Muscle of back (tissue), 13 donors: ENCODE measurements at places on chromosomes 12 and 14.
A peak's percentile ranks its signal among the peaks of the same experiment; 100 is the strongest.

GRCh38 chr12:130993759-130994670 lies 40.3 kb downstream of the ADGRD1 start:
- no peak for DNase-seq

GRCh38 chr12:105559310-105559709 lies 228.8 kb downstream of the C12orf75 start:
- no peak for DNase-seq

DNA sequence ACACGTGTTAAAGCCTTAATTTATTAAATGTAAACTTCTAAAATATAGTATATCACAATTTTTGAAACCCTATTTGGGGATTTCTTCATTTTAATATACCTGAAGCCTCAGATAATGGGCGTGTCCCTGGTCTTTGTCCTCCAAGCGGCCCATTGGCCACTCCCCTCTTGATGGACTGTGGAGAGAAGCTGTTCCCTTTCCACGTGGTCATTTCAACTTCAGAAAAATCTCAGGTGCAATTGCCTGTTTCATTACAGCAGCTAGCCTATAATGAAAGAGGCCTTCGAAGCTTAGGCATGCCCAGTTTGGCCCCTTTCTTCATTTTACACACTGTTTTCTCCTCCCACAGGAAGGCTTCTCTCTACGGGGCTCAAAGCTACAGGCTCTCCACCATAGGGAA lies 131.4 kb upstream of the ARHGAP5 start:
- no peak for DNase-seq

DNA sequence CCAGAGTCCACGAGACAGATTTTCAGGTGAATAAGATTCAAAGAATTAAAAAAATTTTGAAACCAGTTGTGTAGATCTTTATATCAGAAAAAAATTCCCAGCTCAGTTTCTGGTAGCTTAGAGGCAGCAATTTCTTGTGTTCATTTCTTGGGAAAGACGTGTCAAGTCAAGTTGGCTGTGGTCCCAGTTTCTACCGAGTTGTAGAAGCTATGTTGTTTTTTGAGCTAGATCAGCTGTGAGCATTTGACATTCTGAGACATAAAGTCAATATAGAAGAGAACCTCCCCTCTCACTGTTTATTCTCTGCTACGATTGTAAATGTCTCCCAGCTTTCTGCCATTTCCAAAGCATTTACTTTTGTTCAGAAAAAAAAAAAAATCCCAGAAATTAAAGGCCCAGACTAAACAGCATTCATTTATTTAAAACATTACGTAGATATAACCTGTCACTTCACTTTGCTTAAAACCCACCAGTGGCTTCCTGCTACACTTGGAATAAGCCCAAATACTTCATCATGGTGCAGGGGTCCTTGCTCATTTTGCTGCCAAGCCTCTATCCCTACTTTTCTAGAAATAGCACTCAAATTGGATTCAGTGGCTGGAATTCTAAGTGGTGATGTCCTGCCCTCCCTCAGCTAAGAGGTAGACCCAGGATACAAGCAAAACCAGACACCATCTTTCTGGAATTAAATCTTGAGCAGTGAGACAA lies 20.6 kb upstream of the PYGL start:
- peak; percentile 91 for DNase-seq

GRCh38 chr12:132172619-132173018 lies 28.4 kb downstream of the NOC4L start:
- no peak for DNase-seq

- no peak for DNase-seq
Measured at GRCh38 chr12:86198696-86199444, 57.3 kb downstream of the MGAT4C start.

- no peak for DNase-seq
Measured at GRCh38 chr12:52241205-52241842, 8.3 kb downstream of the KRT7 start.

DNA sequence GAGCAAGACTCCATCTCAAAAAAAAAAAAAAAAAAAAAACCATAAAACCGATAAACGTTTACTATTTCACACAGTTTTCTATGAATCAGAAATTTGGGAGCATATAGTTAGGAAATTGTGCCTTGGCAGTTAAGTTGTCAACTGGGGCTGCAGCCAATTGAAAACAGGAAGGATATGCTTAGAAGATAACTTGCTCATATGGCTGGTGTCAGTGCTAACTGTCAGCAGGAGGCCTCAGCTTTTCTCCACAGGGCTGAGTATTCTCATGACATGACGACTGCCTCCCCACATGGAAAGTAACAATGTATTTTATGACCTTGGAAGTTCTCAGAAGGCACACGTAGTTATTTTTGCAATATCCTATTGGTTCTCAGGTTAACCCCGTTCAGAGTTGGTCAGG lies 29.6 kb upstream of the OR5AU1 start:
- DNase-seq, result no peak

DNA sequence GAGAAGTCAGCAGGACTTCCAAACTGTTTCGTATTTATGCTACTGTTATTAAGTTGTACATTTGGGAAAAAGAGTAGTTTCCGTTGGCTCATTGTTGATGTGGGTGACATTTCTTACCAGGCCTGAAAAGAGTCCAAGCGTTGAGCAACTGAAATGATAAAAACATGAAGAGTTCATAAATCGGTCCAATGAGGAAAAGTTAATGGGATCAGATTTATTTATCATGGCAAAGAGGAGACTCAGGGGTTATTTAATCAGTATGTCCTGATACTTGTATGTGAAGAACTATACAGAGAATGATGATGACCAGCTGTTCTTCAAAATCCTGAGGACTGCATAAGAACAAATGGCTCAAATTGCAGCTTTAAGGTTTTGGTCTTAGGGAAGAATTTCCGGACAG lies 7.7 kb downstream of the VRK1 start:
- no peak for DNase-seq

GRCh38 chr14:77098529-77099353 lies 683 bp downstream of the CIPC start:
- DNase-seq, result no peak

DNA sequence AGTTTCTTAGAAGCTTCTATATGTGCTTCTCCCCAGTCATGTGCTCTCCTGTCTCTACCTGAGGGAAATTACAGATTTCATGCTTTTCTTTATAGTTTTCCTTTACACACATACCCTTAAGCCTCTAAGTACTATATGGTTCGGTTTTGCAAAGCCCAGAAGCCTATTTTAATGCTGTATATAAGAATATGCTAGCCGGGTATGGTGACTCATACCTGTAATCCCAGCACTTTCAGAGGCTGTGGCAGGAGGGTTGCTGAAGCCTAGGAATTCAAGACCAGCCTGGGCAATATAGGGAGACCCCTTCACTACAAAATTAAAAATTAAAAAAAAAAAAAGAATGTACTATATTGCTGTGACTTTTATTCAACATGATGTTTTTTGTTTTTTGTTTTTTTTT lies 15.4 kb downstream of the DGLUCY start:
- no peak for DNase-seq

DNA sequence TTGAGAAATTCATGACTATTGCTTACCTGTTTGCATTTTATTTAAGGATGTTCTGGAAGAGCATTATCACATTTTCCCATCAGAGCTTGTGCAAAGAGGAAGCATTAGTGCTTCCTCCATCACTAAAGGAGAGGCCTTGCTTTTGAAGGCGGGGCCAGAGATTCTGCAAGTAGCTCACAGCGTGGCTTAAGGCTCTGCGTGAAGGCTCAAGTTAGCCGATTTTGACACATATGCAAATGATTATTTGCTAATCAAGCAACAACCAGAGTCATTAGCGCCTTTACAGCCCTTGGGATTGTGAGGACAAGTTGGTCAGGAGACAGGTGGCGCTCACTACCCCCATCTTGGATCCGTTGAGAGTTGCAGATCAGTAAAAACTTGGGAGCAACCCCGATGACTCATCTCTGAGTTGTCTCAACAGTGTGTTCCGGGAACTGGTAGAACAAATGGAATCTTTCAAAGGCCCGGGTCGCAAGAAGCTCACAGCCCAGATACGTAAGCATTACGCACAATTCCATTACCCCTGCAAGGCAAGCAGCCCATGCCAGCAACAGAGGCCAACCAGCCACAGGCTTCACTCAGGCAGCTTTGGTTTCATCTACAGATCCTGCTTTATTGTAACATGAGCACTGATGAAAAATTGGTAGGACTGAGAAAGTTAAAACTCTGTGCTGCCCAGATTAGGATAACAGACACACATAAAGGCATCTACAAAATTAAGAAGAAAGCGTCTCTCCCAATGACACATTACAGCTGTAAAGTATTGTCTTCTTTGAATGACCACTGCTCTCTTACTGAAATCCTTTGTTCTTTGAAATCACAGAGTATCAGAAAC lies 34.9 kb upstream of the SPTSSA start:
- DNase-seq, result peak; percentile 93

DNA sequence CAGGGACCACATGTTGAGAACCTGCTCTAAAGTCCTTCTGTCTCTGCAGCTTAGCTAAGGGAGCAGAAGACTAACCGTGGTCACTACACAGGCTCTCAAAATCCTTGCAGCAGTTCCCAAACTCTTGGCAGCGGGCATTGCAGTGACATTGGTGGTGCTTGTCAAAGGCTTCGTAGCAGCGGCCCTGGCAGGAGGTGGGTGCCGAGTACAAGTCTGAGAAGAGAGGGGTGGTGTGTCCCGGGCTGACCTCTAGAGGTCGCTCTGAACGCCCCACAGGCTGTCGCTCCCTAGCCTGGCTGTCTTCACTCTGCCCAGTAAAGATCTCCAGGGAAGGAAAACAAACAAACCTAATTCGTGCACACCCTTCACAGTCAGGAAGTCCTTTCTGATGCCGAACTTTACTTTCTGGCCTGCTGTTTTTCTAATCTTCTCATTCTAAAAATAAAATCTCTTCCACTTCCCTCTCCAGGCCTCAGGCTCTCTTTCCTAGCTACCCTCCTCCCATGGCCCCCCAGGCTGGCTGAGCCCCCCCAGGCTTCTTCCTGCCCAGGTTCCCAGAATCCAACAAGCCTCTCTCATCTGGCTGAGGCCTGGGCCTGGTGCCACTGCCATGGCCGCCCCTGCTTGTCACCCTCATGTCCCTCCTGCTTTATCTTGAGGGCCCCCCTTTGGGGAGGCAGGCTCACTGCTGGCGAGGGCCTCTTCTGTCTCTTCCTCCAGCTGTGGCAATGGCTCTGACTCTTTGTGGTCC lies 7.7 kb downstream of the ENDOU start:
- DNase-seq, result peak; percentile 84

DNA sequence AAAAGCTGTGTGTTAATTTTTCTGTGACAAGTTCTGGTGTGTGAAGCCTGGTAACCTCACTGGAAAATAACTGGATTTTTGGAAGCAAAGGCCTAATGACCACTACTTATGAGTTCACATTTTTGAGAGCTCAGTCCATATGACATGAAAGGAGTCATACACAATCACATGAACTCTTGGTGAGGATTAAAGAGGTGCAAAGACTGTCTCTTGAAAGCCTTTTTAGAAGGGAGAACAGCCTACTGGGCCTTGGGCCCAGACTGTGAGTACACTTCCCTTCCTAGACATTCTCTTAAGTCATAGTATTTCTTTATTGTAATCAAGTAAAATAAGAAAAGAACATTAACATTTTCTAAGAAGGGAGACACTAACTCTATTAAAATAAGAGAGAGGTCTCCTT lies 176.1 kb downstream of the BCAT1 start:
- DNase-seq, result no peak

- peak; percentile 91 for DNase-seq
Measured at GRCh38 chr12:53065975-53066931, 12.9 kb downstream of the SPRYD3 start.

GRCh38 chr12:73973486-73973885 lies 564.1 kb upstream of the ATXN7L3B start:
- DNase-seq, result no peak

DNA sequence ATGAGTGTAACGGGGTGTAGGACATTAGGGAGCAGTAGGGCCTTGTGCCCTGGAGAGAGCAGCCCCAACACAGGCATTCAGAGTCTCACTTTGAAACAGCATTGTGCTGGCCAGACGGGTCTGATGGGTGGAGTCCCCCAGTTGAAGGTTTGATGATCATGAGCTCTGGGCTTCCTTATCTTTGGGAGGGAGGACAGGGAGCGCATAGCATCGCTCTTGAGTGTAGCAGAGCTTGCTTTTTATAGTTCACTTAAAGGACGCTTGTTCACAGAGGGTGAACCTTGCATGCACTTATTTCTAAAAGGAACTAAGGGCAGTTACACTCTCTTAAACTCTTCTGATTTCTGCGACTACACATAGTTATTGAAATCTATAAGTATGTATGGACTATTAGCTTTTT lies 10.6 kb downstream of the KCNK13 start:
- no peak for DNase-seq

- DNase-seq, result no peak
Measured at GRCh38 chr14:52835122-52835903, 43.9 kb upstream of the GNPNAT1 start.

DNA sequence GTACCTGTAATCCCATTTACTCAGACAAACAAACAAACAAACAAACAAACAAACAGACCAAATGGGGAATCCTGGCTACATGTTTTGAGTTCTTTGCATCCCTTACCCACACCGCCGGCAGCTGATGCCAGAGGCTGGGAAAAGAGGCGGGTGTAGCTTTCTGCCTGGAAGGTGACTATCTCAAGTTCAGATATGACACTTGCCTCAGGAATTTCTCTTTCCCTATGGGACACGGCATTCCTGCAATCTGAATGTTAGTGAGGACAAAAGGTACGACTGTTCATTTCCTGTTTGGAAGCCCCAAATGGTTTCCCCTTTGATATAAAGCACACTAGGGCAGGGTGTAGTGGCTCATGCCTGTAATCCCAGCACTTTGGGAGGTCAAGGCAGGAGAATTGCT lies 2.9 kb downstream of the MYL2 start:
- no peak for DNase-seq

DNA sequence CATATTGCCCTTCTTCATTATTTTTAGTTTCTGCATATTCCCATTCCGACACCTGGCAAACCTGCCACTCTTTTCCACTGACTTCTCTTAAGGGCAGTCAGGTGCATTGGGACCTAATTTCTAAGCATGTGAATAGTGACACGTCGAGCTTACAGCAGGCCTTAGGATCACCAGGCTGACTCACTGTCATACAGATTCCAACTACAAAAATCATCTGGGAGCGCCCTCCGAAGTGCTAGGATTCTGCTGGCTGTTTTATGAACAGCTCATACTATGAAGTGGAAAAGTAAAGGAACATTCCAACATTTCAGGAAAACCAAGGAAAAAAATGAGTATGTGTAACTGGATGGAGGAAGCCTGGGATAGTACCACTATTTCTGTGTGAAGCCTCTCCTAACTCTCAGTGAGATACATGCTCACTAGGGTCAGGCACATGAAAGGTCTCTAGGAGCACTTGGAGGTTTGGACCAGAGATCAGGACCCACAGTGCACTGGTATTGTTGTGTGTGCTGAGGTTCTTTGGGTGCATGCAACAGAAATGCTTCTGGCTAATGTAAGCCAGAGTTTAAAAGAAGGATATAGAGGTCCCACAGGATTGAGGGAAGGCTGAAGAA lies 257.4 kb downstream of the ZFP36L1 start:
- DNase-seq, result peak; percentile 89

GRCh38 chr14:42424501-42424900 lies 817.8 kb downstream of the LRFN5 start:
- no peak for DNase-seq
